ENCODE measurements at places on chromosomes 5 and 9. TPM values are rescaled to one million over a fixed set of nuclear protein-coding genes. Genes with fewer than 3 reads are reported as not detected.

Gene ISL1
- total RNA-seq, result not detected

Gene UHRF2
- 25.2 TPM for total RNA-seq

Gene CDH9
- total RNA-seq, result not detected

Gene ZNF622
- total RNA-seq, result 63.7 TPM

Gene SLC35D2
- 21.0 TPM for total RNA-seq

Gene PCDHGA10
- total RNA-seq, result not detected

Gene MLANA
- total RNA-seq, result not detected

Gene CMYA5
- 0.13 TPM for total RNA-seq

Gene ANKDD1B
- not detected for total RNA-seq

Gene PSAT1
- total RNA-seq, result 140 TPM

Gene DENND4C
- 13.3 TPM for total RNA-seq

Gene SHLD3
- total RNA-seq, result 2.8 TPM

Gene SPATA31E1
- total RNA-seq, result not detected

Gene SOWAHA
- 0.08 TPM for total RNA-seq

Gene PRKAA1
- 38.5 TPM for total RNA-seq

Gene IFNB1
- total RNA-seq, result not detected

Gene MAMDC4
- 3.4 TPM for total RNA-seq

Gene PRSS3
- total RNA-seq, result 12.6 TPM

Gene ABCA1
- total RNA-seq, result 3.4 TPM

Gene IL13
- not detected for total RNA-seq

Gene PCDHGA5
- total RNA-seq, result 0.14 TPM

Gene RPP25L
- total RNA-seq, result 44.9 TPM

Gene PCDHGB3
- 0.18 TPM for total RNA-seq

Gene SLC4A9
- total RNA-seq, result not detected

Gene FAM13B
- 12.1 TPM for total RNA-seq

Gene PCYOX1L
- total RNA-seq, result 2.4 TPM

Gene PROB1
- total RNA-seq, result 0.20 TPM

Gene DNAJC18
- 7.9 TPM for total RNA-seq
